ENCODE measurements at places on chromosomes 1 and 21.
A peak's percentile ranks its signal among the peaks of the same experiment; 100 is the strongest.

GRCh38 chr1:115426956-115427355, 88.9 kb upstream of the NGF start:
- H3K36me3 ChIP-seq = no peaks in the 10 kb centered on the region
- DNase-seq = no peak
- H3K4me1 ChIP-seq = no peaks in the 10 kb centered on the region
- H3K27me3 ChIP-seq = no peaks in the 10 kb centered on the region
- no peak overlapping the region for H3K4me3 ChIP-seq
- peak overlapping the region; percentile 10 for H3K27ac ChIP-seq

- H3K36me3 ChIP-seq = no peaks in the 10 kb centered on the region
- H3K27me3 ChIP-seq = peaks cover 6% of the 10 kb centered on the region
- H3K27ac ChIP-seq = no peak overlapping the region
- no peak overlapping the region for H3K4me3 ChIP-seq
- H3K4me1 ChIP-seq = no peaks in the 10 kb centered on the region
These were observed 135.7 kb upstream of the PROX1 start for GRCh38 chr1:213852107-213852506.

DNA sequence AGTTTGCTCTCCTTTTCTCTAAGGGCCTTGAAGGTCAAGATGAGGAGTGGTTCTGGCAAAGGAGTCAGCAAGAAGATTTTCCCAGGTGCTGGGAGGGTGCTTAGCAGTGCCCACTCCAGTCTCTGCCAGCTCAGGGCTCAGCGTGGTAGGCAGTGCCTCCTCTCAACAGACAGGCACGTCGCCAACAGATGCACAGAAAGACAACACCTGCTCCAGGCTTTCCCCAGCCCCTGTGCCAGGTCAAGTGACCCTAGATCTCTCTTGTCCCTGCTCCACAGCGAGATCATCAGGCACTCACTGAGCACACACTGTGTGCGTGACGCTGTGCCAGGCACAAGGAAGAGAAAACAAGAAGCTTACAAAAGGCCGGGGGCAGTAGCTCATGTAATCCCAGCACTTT, 86.0 kb downstream of the CASZ1 start:
- no peaks in the 10 kb centered on the region for H3K27me3 ChIP-seq
- H3K27ac ChIP-seq = peak overlapping the region; percentile 21
- H3K4me3 ChIP-seq = no peak overlapping the region
- H3K36me3 ChIP-seq = no peaks in the 10 kb centered on the region

DNA sequence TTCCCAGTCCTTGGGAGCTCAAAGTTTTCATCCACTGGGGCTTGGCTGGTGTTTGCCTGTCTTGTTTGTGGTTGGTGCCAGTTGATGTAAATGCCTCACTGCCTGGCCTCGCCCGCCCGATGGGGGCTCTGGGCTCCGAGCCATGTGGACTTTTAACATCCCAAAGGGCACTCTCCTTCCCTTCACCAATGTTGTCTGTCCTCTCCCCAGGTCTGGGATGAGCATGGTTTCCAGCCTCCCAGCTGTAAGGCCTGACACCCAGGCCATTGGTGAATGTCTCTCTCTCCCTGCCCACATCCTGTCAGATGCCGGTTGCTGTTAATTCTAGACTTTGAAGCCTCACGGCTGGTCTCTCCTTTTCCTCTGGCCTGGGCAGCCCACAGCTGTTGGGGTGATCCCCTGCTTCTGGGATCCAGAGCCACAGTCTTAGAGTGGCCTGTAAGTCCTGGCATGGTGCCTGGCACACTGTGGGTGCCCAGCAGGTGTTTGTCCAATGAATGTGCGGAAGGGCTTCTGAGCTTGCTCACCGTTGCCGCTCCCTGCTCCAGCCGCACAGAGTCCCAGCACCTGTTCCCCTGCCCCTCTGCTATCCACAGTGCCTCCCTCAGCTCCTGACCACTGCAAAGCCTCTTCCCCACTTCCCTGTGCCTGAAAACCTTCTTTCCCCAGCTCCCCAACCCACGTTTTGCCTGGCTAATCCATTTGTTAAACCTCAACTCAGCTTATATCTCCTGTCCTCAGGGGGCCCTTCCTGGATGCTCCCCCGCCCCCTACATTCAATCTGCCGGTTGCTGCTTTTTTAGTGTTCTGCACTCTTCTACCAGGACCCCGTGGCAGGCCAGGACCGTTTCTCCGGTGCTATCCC, 3.3 kb upstream of the C1orf174 start:
- DNase-seq = no peak
- no peak overlapping the region for H3K27ac ChIP-seq
- H3K4me1 ChIP-seq = no peaks in the 10 kb centered on the region
- no peaks in the 10 kb centered on the region for H3K36me3 ChIP-seq
- H3K27me3 ChIP-seq = no peaks in the 10 kb centered on the region
- H3K4me3 ChIP-seq = no peak overlapping the region

- no peak for DNase-seq
- no peak overlapping the region for H3K4me3 ChIP-seq
- no peaks in the 10 kb centered on the region for H3K27me3 ChIP-seq
- no peaks in the 10 kb centered on the region for H3K36me3 ChIP-seq
- peaks cover 5% of the 10 kb centered on the region for H3K4me1 ChIP-seq
- no peak overlapping the region for H3K27ac ChIP-seq
These were observed 199.3 kb downstream of the TTLL7 start for GRCh38 chr1:83799594-83799993.

GRCh38 chr1:194731025-194731424, 1544.6 kb upstream of the B3GALT2 start:
- H3K36me3 ChIP-seq = no peaks in the 10 kb centered on the region
- H3K4me1 ChIP-seq = no peaks in the 10 kb centered on the region
- H3K27me3 ChIP-seq = no peaks in the 10 kb centered on the region
- H3K27ac ChIP-seq = no peak overlapping the region

- DNase-seq = no peak
- no peaks in the 10 kb centered on the region for H3K36me3 ChIP-seq
- no peak overlapping the region for H3K4me3 ChIP-seq
- peaks cover 74% of the 10 kb centered on the region for H3K27me3 ChIP-seq
These were observed 8.8 kb upstream of the SAMD11 start for GRCh38 chr1:914891-915280.

DNA sequence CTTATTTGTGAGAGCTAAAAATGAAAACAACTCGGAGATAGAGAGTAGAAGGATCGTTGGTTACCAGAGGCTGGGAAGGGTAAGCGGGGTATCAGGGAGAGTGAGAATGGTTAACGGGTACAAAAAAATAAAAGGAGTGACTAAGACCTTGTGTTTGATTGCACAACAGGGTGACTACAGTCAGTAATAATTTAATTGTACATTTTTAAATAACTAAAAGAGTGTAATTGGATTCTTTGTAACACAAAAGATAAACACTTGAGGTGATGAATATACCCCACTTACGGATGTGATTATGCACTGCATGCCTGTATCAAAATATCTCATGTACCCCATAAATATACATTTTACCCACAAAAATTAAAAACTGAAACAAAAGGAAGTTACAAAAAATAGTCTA, 29.4 kb downstream of the FOXJ3 start:
- no peak overlapping the region for H3K27ac ChIP-seq
- no peaks in the 10 kb centered on the region for H3K27me3 ChIP-seq
- no peaks in the 10 kb centered on the region for H3K36me3 ChIP-seq
- DNase-seq = no peak
- H3K4me1 ChIP-seq = peaks cover 3% of the 10 kb centered on the region
- no peak overlapping the region for H3K4me3 ChIP-seq

DNA sequence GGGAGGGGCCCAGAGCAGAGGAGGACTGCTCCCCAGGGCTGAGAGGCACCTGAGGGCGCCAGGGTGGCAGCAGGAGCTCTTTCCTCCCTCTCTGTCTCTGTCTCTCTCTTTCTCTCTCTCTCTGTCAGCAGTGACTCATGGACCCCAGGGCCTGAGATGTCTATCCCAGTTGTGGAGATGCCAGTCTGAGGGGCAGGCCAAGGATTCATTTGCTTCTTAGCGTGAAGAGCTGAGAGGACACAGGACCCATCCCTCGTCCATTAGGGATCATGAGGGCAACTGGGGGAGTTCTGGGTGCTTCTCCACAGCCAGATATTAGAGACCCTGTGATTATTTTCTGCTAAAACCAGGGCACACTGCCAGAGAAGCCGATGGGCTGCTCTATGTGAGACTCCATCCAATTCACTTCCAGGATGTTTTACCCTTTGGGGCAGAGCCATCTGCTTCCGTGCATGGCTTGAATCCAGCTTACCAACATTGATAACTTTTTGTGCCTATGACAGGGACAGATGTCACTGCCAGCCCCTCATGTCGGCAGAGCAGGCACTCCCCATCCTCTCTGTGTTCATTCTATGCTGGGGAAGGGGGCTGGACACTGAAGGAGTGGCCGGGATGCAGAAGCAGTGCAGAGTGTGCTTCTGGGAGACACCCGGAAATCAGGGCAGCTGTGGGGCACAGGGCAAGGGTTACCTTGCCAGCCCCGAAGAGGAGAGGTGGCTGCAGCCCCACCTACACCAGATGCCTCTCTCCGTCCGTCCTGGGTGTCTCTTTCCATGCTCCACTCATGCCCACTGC, 4.1 kb upstream of the PCBP3 start:
- no peaks in the 10 kb centered on the region for H3K36me3 ChIP-seq
- H3K4me3 ChIP-seq = no peak overlapping the region
- no peak overlapping the region for H3K27ac ChIP-seq
- peaks cover 11% of the 10 kb centered on the region for H3K27me3 ChIP-seq
- H3K4me1 ChIP-seq = peaks cover 30% of the 10 kb centered on the region

DNA sequence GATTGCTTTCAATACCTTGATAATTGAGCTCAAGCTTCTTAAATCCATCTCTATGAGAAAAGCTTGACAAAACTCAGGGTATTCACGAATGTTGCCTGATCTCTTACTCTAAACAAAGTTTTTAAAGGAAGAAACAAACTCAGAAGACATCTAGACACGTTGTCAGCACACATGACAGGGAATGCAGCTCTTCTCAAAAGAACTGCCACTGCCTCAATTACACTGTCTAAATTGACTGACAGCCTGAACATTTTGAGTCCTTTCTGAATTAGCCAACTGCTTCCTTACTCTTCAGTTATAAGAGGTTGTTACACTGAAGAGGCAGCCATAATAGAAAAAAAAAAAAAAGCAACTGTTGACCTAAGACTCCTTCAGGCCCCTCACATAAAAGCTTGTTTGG, 1646.7 kb upstream of the B3GALT2 start:
- H3K27ac ChIP-seq = no peak overlapping the region
- H3K27me3 ChIP-seq = no peaks in the 10 kb centered on the region
- H3K36me3 ChIP-seq = no peaks in the 10 kb centered on the region

DNA sequence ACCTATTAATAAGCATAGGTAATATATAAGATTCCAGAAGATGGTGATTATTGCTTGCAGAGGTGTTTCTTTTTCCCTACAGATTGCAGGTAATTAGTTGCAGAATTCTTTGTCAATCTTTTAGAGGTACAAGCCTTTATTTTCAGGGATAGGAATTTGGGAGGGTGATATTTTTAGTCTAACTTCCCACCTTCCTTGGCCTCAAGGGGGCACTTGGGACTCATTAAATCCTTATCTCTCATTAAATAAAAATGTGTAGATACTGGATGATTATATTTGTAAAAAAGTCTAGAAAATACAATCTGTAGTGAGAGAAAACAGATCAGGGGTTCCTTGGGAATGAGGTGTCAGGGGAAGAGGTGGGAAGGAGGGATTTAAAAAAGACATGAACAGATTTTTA, 179.2 kb downstream of the PATJ start:
- H3K27ac ChIP-seq = no peak overlapping the region
- H3K27me3 ChIP-seq = no peaks in the 10 kb centered on the region
- no peaks in the 10 kb centered on the region for H3K36me3 ChIP-seq
- H3K4me1 ChIP-seq = no peaks in the 10 kb centered on the region

GRCh38 chr1:28565040-28565439, 12.2 kb downstream of the TRNAU1AP start:
- no peaks in the 10 kb centered on the region for H3K27me3 ChIP-seq
- no peak for DNase-seq
- H3K27ac ChIP-seq = no peak overlapping the region
- H3K36me3 ChIP-seq = peaks cover 12% of the 10 kb centered on the region
- no peak overlapping the region for H3K4me3 ChIP-seq

DNA sequence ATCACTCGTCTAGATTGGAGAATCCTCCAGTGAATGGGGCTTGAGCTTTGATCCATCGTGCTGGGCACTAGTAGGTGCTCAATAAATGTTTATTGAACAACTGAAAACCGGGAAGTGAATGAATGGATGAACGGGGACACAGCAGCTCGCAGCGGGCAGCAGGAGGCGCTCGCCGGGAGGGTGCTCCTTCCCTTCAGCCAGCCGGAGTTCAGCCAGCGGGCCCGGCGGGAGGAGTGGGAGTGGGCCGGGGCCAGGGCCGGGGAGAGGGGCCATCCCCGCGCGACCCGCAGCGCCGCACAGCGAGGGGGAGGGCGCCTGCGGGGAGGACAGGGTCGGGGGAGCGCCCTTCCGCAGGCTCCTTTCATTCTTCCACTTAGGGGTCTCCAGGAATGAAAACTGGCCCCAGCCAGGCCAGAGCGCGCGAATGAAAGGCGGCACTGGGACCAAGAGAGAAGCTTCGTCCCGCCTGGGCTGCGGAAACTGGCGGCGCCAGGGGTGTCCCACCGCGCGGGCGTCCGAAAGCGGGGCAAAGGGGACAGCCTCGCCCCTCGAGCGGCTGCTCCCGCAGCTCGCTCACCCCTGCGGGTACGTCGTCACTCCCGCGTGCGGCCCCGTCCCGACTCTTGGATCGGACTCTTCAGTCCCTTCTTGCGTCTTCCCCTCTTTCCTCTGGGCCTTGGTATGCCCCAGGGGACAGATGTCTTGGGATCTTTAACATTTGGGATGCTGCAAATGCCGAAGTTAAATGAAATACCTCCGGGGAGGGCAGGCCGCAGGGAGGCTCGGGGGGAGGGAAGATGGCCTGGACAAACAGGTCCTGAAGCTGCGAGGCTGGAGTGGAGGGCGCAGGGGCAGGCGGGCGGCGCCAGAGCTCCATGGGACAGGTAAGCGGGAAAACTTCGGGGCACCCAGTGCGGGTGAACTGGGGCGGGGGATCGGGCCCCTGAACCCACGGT, 3.6 kb upstream of the INAVA start:
- H3K27me3 ChIP-seq = peaks cover 39% of the 10 kb centered on the region
- H3K4me1 ChIP-seq = peaks cover 4% of the 10 kb centered on the region
- peak; percentile 11 for DNase-seq
- H3K36me3 ChIP-seq = no peaks in the 10 kb centered on the region
- H3K27ac ChIP-seq = no peak overlapping the region

GRCh38 chr21:41483415-41483814, 24.5 kb downstream of the TMPRSS2 start:
- H3K4me1 ChIP-seq = no peaks in the 10 kb centered on the region
- peaks cover 15% of the 10 kb centered on the region for H3K27me3 ChIP-seq
- H3K36me3 ChIP-seq = no peaks in the 10 kb centered on the region
- no peak overlapping the region for H3K4me3 ChIP-seq
- H3K27ac ChIP-seq = no peak overlapping the region
- no peak for DNase-seq

DNA sequence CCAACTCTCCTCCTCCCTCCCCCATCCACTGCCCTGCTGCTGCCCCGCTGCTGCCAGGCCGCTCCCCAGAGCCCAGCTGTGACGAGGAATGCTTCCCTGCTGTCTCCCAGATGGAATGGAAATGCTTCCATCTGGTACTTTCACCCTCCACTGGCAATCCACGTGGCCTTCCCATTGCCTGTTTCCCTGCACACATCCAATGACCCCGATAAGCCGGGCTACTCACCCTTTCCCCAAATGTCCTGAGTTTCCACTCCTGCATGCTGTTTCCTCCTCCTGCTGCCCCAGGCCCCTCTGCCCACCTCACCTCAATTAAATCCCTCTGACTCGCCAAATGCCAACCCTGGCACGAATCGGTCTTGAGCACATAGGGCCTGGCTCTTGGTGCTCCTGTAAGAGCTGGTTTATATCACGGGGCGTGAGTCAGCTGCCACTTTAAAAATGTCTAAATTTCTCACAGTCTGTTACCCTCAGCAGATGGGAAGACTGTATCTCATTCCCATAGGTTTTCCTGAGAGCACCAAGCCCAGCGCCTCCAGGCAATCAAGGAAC, 36.4 kb downstream of the MRAP start:
- no peaks in the 10 kb centered on the region for H3K4me1 ChIP-seq
- no peak for DNase-seq
- no peak overlapping the region for H3K27ac ChIP-seq
- peaks cover 60% of the 10 kb centered on the region for H3K36me3 ChIP-seq
- no peak overlapping the region for H3K4me3 ChIP-seq
